ENCODE measurements at places on chromosomes 6 and 20. TPM values are rescaled to one million over a fixed set of nuclear protein-coding genes. Genes with fewer than 3 reads are reported as not detected.
A peak's percentile ranks its signal among the peaks of the same experiment; 100 is the strongest.

- peak; percentile 51 for DNase-seq
Measured at GRCh38 chr6:163585932-163586437, 171.5 kb downstream of the QKI start.

DNA sequence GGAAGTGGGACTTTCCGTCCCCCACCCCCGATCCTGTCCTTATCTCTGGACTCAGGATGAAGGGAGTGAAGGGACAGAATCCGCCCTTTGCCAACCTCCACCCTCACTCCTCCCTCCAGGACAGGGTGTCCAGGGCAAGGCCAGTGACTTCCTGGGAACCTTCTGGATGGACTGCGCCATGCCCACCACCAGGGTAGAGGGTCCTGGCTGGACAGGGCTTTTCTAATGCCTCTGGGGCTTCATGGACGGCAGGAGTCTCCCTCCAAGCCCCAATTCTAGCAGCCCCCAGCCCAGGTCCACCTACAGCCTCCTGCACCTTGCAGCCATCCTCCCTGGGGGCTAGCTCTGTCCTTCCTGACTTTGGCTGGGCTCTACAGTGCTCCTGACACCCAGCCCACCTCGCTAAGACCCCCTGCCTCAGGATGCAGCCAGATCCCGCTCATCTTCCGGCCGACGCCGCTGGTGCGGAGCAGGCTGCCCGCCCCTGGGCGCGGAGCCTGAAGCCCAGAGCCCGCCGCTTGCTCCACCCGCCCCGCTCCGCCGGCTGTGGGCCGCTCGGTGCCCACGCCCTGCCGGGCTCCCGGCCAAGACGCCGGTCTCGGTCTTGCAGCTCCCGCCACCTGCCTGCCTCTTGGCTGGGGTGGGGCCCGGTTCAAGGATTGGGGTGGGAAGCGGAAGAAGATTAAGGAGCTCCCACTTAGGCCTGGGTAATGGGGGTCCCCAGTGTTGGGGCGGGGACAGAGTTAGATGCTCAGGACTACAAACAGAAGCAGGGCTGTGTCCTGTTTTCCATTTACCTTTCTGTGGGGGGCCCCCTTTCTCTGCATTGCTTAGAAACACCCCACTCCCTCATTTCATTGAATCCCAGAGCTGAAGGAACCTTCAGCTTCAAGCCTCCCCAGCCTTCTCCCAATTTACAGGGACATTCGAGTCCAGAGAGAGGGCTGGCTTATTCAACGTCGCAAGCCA is 72.8 kb downstream of the MDGA1 start:
- DNase-seq = no peak

The SEMG1 gene
- polyA plus RNA-seq = not detected

The STX7 gene
- 51.2 TPM for polyA plus RNA-seq

The EFCAB8 gene
- polyA plus RNA-seq = not detected

GRCh38 chr6:79712144-79712543 is 81.0 kb downstream of the SH3BGRL2 start:
- DNase-seq = no peak

All from BJ (cell line).